COR-L47 (cell line): ENCODE measurements at places on chromosomes 3 and 15.

DNA sequence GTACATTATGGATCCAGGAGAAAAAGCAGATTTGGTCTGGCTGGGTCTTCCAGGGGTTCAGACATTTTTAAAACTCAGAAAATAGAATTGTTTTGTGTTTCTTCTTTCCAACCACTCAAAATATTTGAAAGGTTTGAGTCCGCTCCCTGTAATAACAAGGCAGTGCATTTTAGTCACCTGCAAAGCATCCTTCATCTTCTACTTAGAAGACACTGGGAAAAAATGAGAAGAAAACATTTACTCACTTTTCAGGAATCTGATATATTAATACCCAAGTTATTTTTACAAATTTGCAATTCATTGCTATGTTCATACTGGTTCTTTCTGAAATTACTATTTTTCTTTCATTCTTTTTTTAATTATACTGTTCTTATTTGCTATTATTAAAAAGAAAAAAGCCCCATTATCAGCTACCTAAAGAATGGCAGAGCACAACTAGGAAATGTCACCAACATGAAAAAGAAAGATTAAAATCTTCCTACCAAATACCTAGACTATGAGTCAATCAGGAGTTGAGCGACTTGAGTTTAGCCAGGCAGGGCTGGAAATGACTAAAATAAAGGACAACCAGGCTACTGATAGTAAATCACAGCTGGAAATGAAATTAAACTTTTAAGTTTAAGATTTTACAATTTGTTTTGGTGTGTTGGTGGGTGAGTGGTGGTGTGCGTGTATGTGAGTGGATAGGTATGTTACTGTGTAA, 280.3 kb upstream of the THBS1 start:
- no peak for DNase-seq

- no peak for DNase-seq
These were observed 482.2 kb upstream of the PDZRN3 start for GRCh38 chr3:74106925-74107324.

GRCh38 chr3:119794401-119794800, 12.5 kb downstream of the NR1I2 start:
- no peak for DNase-seq

DNA sequence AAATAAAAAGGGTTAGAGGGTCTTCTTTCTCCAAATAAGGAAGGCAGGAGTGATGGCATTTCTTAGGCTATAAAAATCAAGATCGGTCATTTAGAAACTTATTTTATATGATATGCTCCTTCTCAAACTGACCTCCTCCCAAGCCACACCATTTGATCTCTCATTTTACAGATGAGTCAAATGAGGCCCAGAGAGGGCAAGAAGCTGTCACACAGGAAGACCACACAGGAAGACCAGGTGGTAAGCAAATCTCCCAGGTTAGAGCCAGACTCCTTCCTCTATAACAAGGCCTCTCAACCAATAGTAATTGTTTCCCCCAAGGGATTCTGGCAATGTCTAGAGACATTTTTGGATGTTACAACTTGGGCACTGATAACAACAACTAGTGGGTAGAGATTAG, 13.8 kb downstream of the TLE3 start:
- no peak for DNase-seq
